Astrocyte of the spinal cord (primary cell): ENCODE measurements at places on chromosomes 6 and 20.

GRCh38 chr6:130825772-130826441 is 1.3 kb upstream of the SMLR1 start:
- no peak for DNase-seq

- no peak for DNase-seq
Observed at GRCh38 chr6:147852772-147853171, 344.3 kb downstream of the SAMD5 start.

- DNase-seq, result no peak
Observed at GRCh38 chr20:37393196-37393862, 47.4 kb downstream of the SRC start.

GRCh38 chr20:60463798-60464197 is 505.6 kb downstream of the CDH26 start:
- DNase-seq, result no peak

DNA sequence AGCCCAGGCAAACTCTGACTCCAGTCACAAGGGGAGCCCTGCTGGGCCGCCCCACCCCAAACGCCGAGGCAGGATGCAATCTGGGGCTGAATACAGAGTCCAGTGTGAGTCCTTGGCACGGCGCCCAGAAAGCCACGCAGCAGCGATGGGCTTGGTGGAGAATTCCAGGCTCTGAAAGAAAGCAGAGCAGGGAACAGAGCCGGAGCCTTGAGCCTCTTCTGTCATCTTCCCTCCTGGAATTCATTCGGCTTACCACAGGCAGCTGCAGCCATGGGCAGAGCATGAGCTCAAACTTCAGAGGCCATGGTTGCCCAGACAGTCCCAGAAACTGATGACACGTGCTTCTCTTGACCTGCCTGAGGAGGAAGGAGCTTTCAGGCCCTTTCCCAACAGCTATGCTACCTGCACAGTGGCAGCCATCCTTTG is 441.1 kb upstream of the JARID2 start:
- DNase-seq, result peak; percentile 90

GRCh38 chr20:40703975-40704530 is 15.0 kb upstream of the MAFB start:
- no peak for DNase-seq
